ENCODE measurements at places on chromosomes 16 and 17.

DNA sequence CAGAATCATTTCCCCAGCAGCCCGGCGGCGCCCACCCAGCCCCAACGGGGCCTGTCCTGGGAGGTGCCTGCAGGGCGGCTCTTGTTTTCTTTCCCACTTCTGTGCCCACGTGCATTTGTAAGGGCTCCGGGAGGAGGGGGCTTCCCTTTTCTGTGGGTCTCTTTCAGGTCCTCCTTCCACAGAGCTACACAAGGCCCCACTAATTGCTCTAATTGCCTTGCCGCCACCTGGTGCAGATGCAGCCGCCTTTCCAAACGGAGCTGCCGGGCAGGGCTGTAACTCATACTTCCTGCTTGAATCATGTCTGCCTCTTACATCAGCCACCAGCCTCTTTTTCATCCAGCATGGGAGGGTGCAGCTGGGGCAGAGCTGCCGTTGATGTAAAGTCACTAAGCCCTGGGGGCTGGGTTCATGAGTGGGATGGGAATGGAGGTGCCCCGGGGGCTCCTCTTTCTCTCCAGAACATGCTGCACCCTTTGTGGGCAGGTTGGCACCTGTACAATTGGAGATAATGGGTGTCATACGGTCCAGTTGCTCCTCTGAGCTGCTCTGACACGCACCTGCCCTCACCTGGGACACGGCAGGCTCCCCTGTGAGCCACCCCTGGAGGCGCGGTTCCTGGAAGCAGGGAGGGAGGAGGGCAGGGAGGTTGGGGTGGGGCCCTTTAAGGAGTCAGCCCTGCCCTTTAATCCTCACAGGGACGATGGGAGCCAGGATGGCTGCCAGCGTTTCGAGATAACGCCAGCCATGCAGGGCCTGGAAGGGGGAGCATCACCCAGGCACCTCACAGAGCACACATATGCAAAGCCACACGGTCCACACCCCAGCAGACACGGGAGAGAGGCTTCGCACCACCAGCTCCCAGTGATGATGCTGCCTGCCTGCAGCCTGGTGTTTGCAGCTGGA is 41.1 kb upstream of the KLHDC4 start:
- no peak for DNase-seq

DNA sequence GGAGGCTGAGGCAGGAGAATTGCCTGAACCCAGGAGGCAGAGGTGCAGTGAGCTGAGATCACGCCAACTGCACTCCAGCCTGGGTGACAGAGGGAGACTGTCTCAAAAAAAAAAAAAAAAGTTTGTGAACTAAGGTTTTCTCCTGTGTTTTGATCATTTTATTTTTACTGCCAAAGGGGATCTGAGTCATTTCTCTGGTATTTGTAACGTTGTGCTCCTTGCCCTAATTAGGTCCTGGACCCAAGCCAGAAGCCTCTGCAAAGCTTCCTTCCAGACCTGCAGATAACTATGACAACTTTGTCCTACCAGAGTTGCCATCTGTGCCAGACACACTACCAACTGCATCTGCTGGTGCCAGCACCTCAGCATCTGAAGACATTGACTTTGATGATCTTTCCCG is 32.1 kb downstream of the IST1 start:
- no peak for DNase-seq

DNA sequence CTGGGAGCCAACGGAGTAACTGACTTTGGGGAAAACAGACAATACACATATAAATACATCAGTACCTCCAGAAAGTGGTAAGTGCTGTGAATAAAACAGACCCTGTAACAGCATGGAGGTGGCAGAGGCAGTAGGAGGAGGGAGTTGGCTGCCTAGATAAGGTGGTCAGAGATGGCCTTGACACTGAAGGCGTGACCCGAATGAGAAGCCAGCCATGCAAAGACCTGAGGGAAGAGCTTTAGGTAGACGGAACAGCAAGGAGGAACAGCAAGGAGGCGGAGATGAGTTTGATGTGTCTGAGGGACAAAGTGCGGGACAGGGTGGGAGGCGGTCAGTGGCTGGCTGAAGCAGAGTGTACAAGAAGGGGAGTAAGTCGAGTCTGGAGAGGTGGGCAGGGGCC is 8.1 kb upstream of the SLC6A4 start:
- no peak for DNase-seq

GRCh38 chr17:71966459-71967313 is 154.1 kb upstream of the SOX9 start:
- DNase-seq = no peak

DNA sequence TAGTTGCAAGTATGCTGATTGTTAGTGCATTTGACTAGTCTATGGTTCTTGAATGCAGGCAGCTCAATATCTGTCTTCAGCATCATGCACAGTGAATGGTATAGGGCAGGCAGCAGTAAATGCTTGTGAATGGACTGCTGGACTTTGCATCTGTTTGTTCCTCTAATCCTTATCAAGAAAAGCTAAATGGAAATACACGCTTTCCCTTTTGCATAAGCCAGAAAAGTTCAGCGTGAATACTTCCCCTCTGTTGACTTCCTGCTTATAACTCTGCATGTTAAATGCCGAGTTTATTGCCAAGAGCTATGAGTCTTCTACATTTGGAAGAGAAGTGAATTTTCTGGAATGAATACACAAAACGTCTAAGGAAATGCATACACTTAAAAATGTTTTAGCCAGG is 127.9 kb upstream of the CPHXL start:
- DNase-seq = no peak

- no peak for DNase-seq
Observed at GRCh38 chr17:55743103-55743679, 7.7 kb upstream of the PCTP start.

DNA sequence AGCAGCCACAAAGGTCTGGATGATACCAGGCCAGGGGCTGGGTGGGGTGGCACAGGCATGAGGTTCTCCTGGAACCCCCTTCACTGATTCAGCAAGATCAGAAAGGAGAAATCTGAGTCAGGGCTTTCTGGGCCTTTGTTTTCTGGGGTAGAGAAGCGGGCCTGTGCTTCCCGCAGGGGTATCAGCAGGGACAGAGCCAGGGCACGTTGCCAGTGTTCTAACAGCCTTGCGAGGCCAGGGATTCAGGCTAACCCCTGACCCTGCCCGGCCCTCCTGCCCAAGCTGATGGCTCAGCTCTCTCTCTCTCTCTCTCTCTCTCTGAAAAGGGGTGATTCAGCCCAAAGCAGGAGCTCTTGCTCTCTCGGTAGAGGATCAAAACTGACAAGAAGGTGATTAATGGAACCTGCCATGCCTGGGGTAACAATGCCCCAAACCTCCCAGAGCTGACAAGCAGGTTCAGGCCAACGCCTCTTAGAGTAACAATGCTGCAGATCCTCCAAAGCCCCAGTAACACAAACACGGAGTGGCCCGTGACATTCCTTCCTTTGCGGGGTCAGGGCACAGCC is 2.0 kb upstream of the KRT13 start:
- DNase-seq = no peak

DNA sequence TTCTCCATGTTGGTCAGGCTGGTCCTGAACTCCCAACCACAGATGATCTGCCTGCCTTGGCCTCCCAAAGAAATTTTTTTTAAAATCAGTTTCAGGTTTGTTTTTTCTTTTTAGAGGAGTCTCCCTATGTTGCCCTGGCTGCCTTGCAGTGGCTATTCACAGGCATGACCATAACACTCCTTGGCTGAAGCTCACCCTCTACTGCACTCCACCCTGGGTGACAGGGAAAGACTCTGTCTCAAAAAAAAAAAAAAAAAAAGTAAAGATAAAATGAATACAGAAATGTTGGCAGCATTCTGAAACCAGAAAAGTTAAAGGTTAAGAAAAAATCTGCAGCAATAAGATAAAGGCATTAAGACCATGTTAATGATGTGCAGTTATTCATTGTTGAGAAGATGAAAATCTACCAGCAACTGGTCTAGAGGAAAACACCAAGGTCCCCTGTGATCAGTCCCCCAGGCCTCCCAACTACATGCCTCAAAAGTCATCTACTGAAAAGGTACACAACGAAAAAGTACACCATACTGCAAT is 15.1 kb downstream of the YWHAE start:
- DNase-seq = no peak

- DNase-seq = no peak
Observed at GRCh38 chr16:66786551-66786950, 14.8 kb downstream of the TERB1 start.

- no peak for DNase-seq
Observed at GRCh38 chr16:1635070-1635469, 22.9 kb downstream of the CRAMP1 start.

Measured in CD4-positive, alpha-beta T cell treated with Interleukin-10 for 1 hour (primary cell).